ENCODE measurements at places on chromosomes 7 and 10.

- no peak for DNase-seq
Measured at GRCh38 chr7:36790311-36790787, 66.1 kb upstream of the AOAH start.

DNA sequence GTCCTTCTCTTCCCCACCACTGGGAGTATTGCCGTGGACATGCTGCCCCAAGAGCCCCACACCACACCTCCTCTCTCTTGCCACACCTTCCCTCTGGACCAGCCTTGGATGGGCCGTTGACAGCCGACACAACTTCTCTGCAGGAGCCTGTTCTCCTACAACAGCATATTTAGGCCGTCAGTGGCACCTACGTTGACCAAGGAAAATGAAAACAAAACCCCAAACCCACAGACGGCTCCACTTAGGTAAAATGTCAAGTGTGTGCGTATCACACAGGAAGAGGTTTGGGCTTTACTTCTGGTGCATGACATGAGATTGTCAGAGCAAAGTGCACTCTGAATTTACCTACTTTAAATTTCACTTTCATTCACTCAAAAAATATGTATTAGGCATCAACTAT is 246.6 kb downstream of the ZMYND11 start:
- DNase-seq: no peak

DNA sequence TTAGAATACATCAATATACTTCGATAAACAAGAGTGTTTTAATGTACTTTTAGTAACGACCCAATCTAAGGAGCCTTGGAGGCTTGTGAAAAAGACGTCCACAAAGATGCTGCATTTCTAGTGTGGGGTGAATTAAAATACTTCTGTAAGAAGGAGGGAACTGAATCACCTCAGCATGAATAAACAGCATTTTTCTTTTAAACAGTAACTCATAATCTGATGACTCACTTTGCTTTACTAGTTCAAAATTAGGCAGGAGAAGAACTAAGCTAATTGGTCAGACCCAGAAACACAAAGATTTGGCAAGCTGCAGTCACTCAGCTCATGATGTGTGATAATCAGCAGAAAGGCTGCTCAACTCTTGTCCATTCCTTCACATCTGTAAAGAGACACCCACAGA is 24.2 kb downstream of the NCOA4 start:
- DNase-seq: no peak

DNA sequence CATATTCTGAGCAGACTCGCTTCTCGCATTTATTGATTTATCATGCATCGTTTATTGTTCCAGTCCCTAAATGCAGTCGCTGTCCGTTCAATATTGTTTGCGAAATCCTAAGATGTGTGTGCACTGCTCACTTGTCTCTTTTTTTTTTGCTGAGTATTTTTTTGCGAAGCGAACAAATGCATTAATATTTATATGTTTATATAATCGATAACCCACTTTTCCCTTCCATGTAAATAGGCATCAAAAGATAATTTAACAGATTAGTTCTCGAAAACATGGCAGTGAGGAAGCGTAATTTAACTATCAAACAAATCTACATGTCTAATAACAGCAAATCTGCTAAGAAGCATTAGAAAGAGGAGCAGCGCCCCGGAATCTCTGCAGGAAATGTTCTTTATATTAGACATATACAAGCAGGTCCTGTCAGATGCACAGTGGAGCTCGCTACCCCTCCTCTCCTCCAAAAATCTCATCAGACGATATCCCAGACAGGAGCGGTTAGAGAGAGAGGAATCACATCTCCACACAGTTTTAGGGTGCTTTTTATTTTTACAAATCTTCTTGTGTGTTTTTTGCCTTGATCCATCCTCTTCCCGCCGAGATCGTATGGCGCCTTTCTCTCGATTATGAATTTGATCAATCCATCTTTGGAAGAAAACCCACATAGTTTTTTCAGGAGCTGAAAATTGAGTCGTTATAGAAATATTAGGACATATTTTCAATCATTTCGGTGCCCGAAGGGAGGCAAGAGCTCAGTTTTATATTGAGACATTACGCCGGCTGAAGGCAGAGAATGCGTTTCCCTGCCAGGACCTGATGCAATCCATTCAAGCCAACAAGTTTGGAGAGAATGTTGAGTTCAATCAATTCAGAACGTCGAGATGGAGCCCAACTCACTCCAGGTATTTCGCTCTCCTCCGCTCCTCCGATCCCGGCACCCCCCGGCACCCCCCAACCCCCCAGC is at the start of gene ARID5B:
Gene ARID5B (plus strand): TSS at position 871 of the 964 bp plus-strand sequence. CDS start 11 bp downstream, at position 882.
- no peak for DNase-seq

- no peak for DNase-seq
Measured at GRCh38 chr7:50393547-50394252, 56.5 kb downstream of the FIGNL1 start.

DNA sequence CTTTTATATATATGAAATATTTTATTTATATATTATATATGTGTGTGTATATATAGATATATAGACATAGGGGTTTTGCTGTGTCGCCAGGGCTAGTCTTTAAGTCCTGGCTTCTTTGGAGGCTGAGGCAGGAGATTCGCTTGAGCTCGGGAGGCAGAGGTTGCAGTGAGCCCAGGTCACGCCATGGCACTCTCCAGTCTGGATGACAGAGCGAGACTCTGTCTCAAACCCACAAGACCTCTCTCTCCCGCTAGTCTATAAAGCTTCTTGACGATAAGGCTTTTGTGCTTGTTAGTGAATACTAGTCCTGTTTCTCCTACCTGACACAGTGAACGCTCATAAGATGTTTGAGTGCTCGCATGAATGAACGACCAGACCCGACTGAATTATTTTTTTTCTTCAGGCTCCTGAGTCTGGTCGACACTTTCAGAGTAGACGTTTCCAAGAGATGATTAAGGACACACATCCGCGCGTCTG is 577 bp upstream of the DDX21 start:
- no peak for DNase-seq

DNA sequence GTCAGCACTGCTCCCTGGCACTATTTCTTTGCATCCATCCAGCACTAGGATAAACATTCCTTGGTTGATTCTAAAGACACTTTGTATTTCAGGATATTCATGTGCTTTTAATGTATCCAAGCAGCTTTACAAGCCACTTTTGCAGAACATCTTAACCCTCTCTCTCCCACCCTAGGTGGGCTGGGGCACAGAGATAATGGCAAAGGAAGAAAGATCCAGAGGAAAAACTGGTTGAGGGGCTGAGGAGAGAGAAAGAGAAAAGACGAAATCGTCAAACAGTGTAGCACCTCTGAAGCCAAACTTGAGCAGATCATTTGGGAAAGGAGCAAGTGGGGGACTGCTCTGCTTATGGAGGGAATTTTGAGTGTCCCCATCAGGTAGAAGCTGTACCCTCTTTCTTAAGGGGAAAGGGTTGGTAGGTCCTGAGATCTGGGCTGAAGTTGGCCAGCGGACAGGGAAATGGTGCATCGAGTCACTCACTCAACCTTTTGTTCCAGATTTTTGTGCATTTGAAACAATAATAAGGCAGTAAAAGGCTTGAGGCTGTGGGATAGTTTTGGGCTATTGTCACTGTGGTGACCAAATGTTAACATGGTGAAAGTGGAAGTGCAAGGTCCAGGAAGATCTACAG is 4.2 kb upstream of the HOXA13 start:
- no peak for DNase-seq

DNA sequence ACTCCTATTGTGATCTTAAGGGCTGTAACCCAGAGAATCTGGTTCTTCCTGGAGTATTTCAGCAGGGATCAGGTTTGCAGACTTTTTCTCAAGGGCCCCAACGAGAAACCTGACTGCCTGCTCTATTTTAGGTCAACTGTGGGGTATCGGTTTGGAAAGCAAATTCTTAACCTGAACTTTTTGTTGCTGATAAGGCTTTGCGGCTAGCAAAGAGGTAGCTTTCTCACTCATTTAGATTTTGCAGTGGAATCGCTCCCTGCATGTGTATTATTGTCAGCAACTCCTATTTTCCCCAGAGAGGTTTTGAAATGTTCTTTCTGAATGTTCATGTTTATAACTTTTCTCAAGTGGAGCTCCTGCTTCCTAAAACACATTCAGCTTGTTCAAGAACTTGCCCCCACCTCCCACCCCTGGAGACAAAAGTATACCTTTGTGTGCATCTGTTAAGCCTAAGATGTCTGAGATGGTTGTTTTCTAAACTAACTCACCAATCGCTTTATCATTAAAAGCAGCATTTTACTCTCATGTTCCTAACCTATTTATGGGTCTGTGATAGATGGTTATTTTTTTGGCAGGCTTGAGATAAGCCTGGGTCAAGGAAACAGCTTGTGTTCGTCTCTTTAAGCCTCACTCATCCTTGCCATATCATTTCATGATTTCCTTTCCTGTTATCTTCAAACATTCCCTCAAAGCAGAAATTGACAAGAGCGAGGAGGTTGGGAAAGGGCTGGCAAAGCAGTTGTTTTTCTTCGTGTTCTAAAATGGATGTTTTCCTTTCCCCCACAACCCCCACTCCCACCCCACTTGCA is 129.8 kb downstream of the BAMBI start:
- DNase-seq: no peak

- no peak for DNase-seq
Measured at GRCh38 chr10:14309593-14309992, 21.1 kb downstream of the FRMD4A start.

- no peak for DNase-seq
Measured at GRCh38 chr10:75035975-75036708, 75.3 kb upstream of the SAMD8 start.

GRCh38 chr10:60810437-60811182 is 32.3 kb downstream of the CDK1 start:
- DNase-seq: no peak

- no peak for DNase-seq
Measured at GRCh38 chr7:14717169-14717568, 185.4 kb downstream of the DGKB start.

DNA sequence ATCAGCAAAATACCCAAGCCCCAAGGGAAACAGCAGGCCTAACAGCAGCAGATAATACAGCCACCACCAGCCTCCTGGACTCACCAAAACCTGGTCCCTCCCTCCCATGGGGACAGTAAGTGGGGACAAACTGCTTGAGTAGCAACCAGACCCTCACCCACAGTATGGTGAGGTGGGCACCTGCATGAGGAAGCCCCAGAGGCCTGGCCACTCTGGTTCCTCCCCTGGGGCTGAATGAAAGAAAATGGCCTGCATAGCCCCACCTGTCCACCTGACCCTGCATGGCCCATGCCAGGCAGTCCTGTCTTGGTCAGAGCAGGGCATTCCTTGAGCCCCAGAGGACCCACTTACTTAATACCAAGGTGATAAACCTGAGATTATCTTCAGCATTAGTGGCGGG is 13.0 kb upstream of the C10orf90 start:
- DNase-seq: no peak

DNA sequence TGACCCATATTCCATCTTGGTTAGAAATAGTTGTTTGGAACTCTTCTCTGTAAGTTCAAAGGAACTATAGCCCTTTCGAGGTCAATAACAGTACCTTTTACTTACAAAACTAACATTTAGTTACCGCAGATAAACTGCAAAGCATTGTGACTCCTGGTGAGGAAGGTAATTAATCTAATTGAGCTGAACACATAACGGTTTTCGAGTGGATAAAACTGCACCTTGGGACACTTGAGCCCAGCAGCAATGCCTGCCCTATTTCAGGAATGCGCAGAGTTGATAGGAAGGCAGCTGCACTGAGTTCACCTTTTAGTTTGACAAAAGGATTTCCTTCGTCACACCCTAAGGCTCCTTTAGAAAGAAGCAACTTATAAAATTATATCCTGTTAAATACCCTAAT is 75.4 kb downstream of the JAZF1 start:
- no peak for DNase-seq

- no peak for DNase-seq
Measured at GRCh38 chr7:8283968-8284367, 22.0 kb upstream of the ICA1 start.

DNA sequence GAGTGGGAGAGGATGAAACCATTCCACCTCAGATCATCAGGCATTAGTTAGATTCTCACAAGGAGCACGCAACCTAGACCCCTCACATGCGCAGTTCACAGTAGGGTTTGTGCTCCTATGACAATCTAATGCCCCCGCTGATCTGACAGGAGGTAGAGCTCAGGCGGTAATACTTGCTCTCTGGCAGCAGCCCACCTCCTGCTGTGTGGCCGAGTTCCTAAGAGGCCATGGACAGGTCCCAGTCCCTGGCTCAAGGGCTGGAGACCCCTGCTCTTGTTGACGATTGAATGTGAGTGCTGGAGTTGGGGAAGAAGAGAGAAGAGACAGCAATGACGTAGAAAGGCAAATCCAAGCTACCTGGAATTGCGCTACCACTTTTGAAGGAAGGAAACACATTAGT is 267.2 kb downstream of the TFEC start:
- DNase-seq: no peak

GRCh38 chr7:95871075-95871848 is 98.9 kb downstream of the DYNC1I1 start:
- DNase-seq: no peak

- no peak for DNase-seq
Measured at GRCh38 chr10:101968940-101969321, 87.0 kb downstream of the ARMH3 start.

GRCh38 chr7:130461272-130461671 is 20.5 kb upstream of the CEP41 start:
- no peak for DNase-seq

GRCh38 chr10:76540331-76540730 is 1097.3 kb downstream of the KCNMA1 start:
- DNase-seq: no peak

GRCh38 chr10:15485027-15485426 is 113.9 kb upstream of the FAM171A1 start:
- no peak for DNase-seq

DNA sequence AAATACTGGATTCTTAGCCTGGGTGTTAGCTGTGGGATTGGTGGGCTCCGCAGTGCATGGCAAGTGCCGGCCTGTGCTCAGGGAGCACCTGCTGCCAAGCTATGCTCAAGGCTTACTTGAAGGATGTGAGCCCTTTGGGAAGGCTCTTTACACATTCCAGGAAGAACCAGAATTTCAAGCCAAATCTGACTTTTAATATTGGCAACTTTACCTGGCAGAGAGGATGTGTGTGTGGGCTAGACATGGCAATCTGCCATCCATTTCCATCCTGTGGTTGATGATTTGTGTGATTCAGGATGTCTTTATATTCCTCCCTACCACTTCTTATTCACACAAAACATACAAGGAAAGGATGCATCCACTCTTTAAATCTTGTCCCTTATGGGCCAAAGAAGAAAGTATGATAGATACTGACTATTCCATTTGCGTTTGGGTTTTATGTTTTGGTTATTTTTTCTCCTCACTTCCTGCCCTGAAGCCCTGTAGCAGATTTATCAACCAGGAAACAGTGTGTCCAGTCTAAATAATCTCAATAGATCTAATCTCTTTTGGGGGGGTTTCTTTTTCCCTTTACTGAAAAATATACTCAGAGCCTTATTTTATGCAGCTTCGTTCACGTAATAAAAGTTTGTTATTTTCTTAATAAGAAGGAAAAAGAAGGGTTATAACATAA is 247.1 kb downstream of the COBL start:
- DNase-seq: no peak

DNA sequence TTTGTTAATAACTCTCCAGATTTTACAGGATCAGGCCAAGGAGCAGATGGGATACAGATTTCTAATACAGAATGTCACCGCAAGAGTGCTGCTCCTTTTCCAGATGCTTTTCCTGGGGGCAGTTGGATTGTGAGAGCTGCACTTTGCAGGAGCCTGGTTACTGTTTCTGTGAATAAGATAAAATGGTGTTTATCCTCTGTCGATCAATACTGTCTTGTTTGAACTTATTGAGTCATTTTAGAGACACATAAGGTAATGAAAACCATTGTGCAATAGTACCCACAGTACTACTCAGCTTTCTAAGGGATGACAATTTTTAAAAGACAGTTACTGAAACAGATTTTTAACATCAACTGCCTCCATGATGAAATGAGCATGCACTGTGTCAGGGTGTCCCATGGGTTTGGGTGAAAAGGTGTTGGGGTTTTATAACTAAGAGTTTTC is 2.9 kb downstream of the A1CF start:
- no peak for DNase-seq

Measured in stimulated activated CD4-positive, alpha-beta T cell treated with anti-CD3 and anti-CD28 coated beads, Interleukin-1b, Interleukin-23, amount 100 ng/mL, for 1 hour (primary cell).